ENCODE measurements at places on chromosomes 4 and X.

DNA sequence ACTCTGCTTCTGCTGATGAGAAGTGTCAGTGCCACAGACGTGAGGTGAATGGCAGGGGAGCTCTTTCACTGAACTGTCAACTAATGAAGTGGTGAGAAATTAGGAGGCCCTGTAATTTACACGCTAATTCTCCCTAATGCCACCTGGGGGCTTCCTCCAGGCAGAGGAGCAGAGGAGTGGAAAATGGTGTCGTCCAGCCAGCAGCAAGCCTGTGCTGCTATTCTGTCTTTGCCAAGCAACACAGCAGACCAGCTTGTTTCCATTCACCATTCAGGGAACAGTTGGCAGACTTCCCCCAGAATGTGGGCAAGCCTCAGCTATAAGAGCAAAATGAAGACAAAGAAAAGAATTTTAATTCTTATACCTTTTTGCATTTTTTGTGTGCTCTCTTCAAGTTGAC is 245.2 kb upstream of the TET2 start:
- no peak for DNase-seq

GRCh38 chr4:169803413-169803812 is 45.7 kb upstream of the HPF1 start:
- no peak for DNase-seq

GRCh38 chr4:42965326-42965725 is 72.8 kb downstream of the GRXCR1 start:
- no peak for DNase-seq

- DNase-seq = no peak
Measured at GRCh38 chr4:2395584-2395983, 22.9 kb downstream of the ZFYVE28 start.

DNA sequence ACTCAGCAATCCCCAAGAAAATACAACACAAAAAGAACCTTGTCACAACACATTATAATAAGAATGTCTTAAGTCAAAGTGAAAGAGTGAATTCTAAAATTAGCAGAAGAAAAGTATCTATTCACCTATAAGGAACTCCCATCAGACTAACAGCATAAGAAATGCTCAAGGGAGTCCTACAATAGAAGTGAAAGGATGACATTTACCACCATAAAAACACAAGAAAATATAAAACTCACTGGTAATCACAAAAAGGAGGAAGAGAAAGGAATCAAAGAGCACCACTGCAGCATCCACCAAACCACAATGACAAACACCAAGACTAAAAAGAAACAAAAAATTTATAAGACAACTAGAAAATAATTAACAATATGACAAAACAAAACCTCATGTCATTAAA is 257.0 kb upstream of the AGTR2 start:
- no peak for DNase-seq

GRCh38 chrX:25976683-25977310 is 161.3 kb upstream of the MAGEB18 start:
- DNase-seq = no peak

- DNase-seq = no peak
Measured at GRCh38 chrX:25015486-25016360, at the start of gene ARX. Gene ARX (minus strand): TSS chrX:25015965. CDS start chrX:25015737, 228 bp downstream.

Measured in H54 (cell line).